ENCODE measurements at places on chromosomes 16 and 17. TPM values are rescaled to one million over a fixed set of nuclear protein-coding genes. Genes with fewer than 3 reads are reported as not detected.
A peak's percentile ranks its signal among the peaks of the same experiment; 100 is the strongest.

DNA sequence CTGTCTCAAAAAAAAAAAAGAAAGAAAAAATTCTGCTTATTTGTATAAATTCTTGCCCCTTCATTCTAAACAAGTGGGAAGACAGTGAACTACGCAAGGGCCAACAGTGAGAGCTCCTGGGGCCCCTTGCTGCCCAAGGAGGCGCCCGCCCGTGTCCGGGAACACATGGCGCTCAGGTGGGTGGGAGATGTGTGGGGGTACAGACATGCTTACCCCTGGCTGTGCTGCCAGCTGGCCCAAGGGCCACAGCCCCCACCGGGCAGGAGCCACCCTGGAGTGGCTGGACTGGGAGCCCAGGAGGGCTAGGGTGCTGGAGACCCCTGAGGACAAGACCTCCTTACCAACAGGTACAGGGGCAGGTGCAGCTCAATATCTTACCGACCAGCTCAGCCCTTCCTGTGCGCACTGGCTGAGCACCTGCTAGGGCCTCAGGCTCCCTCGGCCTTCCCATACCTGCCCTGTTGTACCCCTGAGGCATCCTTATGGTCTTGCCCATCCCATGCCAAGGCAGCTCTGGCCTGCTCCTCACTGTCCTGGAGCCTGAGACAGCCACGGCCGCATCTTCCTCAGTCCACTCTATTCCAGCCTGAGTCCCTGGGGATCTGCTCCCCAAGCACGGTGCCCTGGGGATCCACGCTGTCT, 56.2 kb downstream of the CCDC57 start:
- DNase-seq, result no peak

DNA sequence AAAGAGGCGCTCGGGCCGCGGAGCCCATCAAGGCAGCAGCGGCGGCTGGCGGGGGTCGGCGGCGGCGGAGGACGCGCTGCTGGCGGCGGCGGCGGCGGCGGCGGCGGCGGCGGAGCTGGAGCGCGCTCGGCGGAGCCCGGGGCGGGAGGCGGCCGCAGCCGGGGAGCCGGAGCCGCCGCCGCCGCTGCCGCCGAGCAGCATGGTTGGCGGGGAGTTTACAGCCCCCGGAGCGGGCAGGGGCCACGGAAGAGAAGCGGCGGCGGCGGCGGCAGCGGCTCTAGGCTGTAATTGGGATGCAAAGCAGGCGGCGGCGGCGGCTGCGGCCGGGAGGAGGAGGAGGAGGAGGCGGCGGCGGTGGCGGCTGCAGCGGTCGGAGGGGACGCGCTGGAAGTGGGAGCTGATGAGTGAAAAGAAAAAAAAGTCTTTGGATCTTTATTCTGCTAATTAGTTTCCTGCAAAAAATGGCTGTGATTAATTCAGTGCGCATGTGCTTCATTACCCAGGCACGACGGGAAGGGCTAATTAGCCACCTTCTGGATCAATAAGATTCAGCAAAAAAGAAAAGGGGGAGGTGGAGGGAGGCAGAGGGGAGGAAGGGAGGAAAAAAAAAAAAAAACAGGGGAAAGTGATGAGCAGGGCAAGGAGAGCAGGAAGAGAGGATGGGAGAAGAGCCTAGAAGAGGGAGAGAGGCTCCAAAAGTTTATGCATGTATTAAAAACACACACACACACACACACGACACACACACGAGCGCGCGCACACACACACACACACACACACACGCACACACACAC, 10.9 kb upstream of the ZFHX3 start:
- DNase-seq, result no peak

GRCh38 chr17:20271011-20271610, 196.2 kb downstream of the LGALS9B start:
- DNase-seq, result no peak

DNA sequence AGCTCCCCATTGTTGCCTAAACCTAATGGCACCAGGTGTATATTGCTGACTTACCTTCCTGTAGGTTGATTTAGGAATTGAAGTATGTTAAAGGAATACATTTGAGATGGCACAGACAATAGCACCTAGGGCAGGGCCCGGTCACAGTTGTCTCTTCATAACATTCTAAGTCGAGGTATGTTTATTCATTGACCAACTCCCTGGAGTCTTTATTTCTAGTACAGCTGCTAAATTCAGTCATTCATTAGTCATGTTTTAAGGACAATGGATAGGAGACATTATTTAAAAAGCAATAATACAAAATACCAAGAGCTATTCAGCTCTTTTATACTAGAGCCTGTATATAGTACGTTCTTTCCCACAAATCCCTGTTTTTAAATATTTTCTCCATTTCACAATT, 369.5 kb upstream of the HSBP1 start:
- DNase-seq, result no peak

- DNase-seq, result no peak
Observed at GRCh38 chr17:7336240-7337175, at the start of gene ACAP1. TSS of gene ACAP1 (plus strand) at chr17:7336529. CDS start at chr17:7336735, 206 bp downstream.

GRCh38 chr16:81296631-81297030, 18.1 kb upstream of the GAN start:
- DNase-seq, result no peak

DNA sequence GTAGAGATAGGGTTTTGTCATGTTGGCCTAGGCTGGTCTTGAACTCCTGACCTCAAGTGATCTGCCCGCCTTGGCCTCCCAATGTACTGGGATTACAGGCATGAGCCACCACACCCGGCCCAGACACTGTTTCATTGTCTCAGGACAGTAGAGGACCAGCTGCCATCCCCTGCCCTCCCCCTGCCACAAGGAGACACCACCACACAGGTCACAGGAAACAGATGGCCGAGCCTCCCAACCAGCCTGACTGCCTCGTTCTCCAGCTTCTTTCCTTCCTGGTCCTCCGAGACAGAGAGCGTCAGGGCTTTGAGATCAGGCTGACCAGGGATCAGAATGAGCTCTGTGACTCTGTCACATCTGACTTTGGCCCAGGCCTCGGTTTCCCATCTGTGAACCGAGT, 20.8 kb upstream of the RNPS1 start:
- no peak for DNase-seq

DNA sequence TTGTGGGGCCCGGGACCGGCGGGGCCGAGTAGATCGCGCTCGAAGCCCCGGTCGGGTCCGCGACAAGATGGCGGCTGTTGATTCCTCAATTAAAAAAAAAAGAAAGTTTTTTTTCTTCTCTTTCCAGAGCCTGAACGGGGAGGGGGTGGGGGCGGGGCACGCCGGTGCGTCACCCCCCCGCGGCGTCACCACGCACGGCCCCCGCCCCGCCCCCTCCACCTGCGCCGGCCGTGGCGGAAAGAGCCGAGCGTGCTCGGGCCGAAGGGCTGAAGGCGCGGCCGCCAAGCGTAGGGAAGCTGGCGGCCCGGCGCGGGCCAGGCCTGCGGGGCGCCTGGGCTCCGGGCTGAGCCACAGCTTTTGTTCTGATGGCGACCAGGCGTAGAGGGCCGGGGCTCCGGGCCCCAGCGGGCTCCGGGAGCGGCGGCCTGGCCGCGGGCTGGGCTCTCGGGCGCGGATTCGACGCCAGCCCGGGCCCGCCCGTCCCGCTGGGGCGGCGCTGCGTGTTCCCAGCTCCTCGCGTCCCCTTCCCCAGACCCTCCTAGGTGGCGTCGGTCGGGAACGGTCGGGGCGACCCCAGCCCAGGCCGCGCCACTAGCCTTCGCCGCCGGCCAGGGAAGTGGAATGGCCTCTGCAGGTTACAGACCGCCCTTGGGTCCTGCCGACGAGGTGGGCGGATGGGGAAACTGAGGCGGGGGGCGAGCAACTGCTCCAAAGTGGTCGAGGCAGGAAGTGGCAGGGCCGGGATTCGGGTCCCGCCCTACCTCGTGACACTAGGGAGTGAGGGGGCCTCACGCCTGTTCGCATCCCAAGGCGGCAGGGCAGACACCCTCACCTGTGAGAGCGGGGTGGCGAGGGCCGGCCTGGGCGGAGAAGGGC, at the start of gene CREBBP:
CREBBP (minus strand) TSS at position 91 of the 876 bp plus-strand sequence. CDS start 797 bp downstream, outside the sequence.
- peak; percentile 82 for DNase-seq

DNA sequence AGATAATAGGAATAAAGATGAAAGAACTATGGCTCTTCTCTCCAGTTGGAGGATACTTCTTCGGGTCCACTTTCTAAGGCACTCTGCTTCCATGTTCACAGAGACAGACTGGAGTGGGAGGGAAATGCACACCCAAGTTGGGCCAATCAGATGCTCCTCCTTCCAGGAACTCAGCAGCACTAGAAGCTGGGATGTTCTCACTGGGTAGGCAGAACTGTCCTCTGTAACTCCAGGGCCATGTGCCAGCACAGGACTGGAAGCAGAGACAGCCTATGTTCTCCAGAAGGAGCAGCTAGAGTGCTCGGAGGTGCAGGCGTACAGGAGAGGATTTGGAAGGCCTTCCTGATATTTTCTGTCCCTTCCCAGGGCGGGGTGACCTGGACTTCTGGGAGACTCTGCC, 49.9 kb upstream of the SREBF1 start:
- no peak for DNase-seq

DNA sequence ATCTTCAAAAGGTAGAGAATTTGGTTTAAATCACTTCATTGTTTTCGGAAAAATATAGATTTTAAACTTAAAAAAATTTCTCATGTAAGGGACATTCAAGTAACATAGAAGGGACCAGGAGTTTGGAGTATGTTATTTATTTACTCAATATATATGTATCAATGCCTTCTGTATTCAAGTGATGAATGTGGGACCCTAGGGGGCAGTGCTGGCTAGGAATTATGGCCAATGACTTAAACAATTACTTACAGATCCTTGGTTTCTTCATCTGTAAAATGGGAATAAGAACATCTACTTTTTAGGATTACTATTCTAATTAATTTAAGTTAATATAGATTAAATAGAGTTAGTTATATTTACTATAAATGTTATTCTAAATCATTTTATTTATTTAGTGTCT, 886.3 kb upstream of the RBFOX1 start:
- DNase-seq, result no peak

- DNase-seq, result no peak
Observed at GRCh38 chr17:57544401-57544800, 200.7 kb downstream of the CCDC182 start.

DNA sequence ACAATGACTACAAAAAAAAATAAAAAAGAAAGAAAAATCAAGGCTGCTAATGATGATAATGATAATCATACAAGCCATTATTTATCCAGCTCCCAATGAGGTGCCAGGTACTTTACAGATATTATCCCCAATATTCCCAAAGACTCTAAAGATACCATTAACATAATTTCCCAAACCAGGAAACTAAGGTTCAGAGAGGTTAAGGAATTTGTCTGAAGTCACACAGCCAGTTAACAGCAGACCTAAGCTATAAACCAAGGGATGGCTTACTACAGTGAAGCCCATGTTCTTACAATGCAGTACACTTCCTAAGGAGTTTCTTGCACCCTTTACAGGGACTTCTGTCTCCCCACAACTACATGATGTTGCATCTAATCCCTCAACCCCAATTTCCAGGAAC, 45.7 kb upstream of the CDH5 start:
- no peak for DNase-seq

The COPZ2 gene
- 8.5 TPM for total RNA-seq

The CPHXL2 gene
- not detected for total RNA-seq

The TMEM238L gene
- not detected for total RNA-seq

The GRAPL gene
- total RNA-seq, result not detected

The CDRT15L2 gene
- total RNA-seq, result not detected

The TMEM220 gene
- total RNA-seq, result 0.05 TPM

The FLYWCH1 gene
- 29.4 TPM for total RNA-seq

The MARF1 gene
- 22.2 TPM for total RNA-seq

The TBX21 gene
- total RNA-seq, result not detected

The PROCA1 gene
- total RNA-seq, result 3.4 TPM

The CSF3 gene
- total RNA-seq, result 0.14 TPM

The IGFBP4 gene
- 10.8 TPM for total RNA-seq

The NECAB2 gene
- 1.1 TPM for total RNA-seq

The NUBP1 gene
- 24.1 TPM for total RNA-seq

The ZP2 gene
- total RNA-seq, result not detected

The DNAAF1 gene
- total RNA-seq, result not detected

The ACSM5 gene
- total RNA-seq, result not detected

The GPR139 gene
- total RNA-seq, result not detected

The ANKFN1 gene
- total RNA-seq, result 0.52 TPM

The TMC6 gene
- total RNA-seq, result 17.2 TPM

The NLGN2 gene
- 5.5 TPM for total RNA-seq
